NCI-H1048 (cell line): ENCODE measurements at places on chromosomes 5 and 9.

DNA sequence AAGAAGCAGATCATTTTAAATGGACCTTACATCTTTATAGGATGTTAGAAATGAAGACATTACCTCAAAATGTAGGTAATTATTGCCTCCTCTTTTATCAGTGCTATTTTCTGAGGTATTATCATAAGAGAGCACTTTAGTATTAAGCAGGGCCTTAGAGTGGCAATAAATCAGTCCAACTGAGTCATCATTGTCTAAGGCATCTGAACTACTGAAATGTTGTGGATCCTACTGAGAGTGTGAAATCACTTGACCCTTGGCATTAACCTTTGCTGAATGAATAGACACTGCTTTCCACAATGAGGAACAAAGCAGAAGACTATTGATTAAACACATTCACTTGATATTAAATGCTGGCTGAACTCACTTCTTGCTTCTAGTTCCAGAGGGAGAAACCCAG is 224.6 kb upstream of the ARRDC3 start:
- no peak for DNase-seq

GRCh38 chr5:80704221-80704620 is 49.4 kb upstream of the DHFR start:
- DNase-seq = no peak

DNA sequence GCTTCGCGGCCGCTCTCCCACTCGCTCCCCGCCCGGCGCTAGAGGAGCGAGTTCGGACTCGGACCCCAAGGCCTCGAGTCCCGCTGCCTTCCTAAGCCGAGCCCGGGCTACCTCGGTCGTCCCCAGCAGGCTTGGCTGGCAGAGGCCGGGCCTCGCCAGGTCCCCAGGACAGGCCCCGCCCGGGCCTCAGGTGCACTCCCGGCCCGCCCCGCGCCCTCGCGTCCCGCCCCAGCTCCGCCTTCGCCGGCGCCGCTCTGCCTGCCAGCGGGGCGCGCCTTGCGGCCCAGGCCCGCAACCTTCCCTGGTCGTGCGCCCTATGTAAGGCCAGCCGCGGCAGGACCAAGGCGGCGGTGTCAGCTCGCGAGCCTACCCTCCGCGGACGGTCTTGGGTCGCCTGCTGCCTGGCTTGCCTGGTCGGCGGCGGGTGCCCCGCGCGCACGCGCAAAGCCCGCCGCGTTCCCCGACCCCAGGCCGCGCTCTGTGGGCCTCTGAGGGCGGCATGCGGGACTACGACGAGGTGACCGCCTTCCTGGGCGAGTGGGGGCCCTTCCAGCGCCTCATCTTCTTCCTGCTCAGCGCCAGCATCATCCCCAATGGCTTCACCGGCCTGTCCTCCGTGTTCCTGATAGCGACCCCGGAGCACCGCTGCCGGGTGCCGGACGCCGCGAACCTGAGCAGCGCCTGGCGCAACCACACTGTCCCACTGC is at the start of gene SLC22A5:
TSS of gene SLC22A5 (plus strand) at position 237 of the 707 bp plus-strand sequence. CDS start at position 500, 263 bp downstream.
- peak; percentile 41 for DNase-seq

DNA sequence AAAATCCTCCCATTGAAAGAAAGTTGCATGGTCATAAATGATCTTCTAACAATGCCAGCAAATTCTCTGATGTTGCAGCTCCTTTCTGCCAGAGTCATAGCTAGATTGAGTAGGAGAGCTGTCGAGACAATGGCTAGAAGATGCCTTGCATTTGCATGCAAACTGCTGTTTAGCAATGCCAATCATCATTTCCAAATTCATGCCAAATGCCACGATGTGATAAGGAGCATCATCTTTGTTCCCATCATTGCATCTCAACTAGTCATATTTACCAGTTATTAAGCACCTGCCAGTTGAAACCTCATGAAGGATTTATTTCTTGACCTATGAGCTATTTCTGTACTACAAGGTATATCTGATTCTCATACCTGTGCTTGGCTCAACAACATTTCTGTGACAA is 246.4 kb upstream of the PIK3R1 start:
- no peak for DNase-seq

DNA sequence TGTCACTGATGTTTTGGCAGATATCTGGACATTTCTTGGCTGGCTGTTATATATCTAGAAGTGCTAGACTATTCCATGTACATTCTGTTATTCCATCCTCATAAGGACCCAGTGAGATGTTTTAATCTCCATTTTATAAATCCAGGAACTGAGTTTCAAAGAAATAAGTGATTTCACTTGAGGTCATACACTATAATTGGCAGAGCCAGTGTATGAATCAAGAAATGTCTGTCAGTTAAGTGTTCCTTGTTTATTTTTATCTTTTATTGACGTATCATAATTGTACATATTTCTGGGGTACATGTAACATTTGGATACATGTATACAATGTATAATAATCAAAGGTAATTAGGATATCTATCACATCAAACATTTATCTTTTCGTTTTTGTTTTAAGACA is 338.3 kb upstream of the KLF4 start:
- DNase-seq = no peak

DNA sequence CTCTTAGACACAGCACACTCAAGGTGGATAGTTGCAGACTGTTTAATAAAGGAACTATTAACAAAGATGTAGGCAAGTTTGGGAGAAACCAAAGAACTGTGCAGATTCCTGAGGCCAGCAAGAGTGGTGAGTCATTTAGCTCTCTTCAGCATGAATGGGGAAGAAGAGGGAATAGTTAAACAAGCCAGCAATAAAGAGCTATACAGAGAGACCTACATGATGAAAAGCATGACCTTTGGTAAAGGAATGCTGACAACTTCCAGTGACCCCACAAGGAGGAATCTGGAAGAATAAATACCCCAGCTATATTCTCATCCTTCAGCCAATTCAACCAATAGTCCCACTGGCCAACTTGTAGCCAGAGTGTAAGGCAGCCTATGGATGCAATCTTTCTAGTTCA is 706.0 kb upstream of the GRAMD2B start:
- no peak for DNase-seq

DNA sequence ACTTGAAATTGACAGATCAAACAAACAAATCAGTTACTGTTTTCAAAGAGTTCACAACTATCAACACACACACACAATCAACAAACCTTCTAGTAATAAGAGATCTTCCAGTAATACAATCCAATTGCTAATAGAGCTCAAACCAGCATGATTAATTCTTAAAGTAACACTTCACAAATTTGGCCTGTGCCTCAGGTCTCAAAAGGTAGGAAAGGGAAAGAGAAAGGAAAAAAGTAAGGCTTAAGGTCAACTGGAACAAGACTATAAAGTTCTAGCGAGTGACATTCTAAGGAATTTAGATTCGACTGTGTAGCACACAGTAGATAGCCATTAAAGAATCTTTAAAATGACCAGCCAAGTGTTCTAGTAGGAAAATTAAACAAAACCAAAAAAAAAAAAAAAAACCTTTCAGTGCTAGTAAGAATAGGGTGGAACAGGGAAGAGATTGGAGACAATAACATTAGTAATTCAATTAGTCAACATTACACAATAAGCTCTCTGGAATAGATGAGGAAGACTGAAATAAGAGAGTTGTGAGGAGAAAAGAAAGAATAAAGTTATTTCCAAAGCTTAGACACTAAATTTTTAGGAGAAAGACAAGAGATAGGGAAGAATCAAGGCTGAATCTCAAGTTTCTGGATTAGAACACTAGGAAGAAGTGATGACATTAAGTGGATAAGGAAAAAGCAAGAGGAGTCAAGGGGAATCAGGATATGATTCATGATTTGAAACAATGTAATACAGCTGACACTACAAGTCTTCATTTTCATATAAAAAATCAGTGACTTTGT is 86.1 kb downstream of the FBXL17 start:
- no peak for DNase-seq

DNA sequence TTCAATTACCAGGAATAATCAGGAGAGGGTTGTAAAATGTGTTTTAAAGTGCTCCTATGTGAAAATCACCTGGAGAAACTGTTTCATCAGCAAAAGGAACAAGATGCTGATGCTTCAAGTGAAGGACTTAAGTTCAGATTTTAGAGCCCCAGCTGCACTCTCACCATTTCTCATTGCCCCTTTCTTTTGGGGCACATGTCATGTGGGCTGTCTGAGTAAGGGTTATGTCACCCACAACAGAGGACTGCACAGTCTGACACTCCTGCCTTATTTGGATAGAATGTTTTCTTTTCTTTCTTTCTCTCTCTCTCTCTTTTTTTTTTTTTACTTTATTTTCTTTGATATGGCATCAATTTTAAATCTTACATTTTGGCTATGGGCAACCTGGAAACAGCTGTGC is 204.1 kb upstream of the EFNA5 start:
- DNase-seq = no peak

GRCh38 chr5:17730421-17730820 is 96.2 kb downstream of the TAF11L14 start:
- DNase-seq = no peak

DNA sequence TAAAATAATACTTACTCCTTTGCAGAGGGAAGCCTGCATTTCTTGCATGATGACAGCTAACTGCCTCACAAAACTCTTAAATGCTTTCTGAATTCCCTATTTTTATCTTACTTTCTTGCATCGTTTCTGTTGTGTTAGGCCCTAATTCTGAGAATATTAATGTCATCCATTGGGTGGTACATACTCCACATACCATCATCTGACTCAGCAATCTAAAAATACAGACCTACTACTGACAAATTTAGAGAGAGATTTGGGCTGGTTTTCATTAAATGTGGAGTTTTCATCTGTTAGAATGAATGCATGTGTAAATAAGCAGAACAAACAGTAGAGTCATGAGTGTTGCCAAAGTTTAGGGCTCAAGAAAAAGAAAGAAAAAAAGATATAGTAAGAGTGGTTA is 26.5 kb upstream of the KCNN2 start:
- no peak for DNase-seq

GRCh38 chr9:132909311-132909710 is 30.6 kb downstream of the SPACA9 start:
- no peak for DNase-seq

DNA sequence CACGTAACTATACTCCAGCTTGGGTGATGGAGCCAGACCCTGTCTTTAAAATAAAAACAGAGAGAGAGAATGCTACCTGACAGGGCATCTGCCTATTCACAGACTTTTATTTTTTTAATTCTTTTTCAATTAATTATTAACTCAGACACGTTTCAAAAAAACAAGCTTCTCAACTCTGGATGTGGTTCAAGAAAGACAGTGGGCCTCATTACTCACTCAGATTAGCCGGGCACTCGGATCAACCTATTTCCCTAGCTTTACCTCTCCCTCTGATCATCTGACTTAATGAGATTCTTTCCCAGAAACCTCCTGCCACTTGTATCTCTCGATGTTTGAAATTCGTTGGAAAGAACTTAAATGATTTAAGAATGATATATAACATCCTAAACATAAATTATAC is 134.1 kb downstream of the TRPM6 start:
- no peak for DNase-seq

DNA sequence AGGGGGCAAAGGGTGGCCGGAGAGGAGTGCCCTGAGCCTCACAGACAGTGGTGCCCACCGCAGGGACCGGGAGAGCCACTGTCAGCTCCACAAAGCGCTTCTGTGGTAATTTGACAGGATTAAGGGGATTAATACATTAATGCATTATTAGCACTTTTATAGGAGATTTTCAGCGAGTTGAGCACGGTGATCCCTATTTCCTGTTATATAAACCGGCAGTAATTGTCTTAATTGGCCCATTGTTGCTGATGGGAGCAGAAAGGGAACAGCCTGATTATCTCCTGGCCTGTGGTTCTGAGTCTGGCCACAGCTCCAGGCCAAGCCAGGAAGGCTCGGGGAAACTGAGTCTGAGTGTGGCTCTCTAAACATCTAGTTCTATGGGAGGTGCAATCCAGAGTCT is 423.6 kb downstream of the CDK5RAP2 start:
- DNase-seq = no peak

GRCh38 chr5:78766412-78766762 is 117.8 kb upstream of the LHFPL2 start:
- DNase-seq = no peak

- DNase-seq = no peak
Measured at GRCh38 chr5:123987956-123988355, 476.0 kb downstream of the CSNK1G3 start.

DNA sequence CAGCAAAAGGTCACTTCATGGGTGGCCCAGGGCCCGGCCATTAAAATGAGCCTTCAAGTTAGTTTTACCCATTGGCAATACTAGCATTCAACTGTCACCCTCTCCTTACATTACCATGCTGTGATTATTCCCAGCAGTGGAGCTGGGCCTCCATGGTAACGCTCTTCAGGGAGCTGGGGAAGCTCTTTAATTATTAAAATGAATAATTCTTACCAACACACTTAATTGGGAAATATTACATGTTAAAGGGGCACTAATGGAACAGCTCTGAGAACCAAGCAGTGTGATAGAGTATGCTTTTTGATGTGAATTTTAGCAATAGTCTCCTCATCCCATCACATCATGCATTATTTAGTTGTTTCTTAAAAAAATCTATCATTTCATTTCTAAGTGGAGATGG is 187.2 kb downstream of the CEMIP2 start:
- DNase-seq = no peak

DNA sequence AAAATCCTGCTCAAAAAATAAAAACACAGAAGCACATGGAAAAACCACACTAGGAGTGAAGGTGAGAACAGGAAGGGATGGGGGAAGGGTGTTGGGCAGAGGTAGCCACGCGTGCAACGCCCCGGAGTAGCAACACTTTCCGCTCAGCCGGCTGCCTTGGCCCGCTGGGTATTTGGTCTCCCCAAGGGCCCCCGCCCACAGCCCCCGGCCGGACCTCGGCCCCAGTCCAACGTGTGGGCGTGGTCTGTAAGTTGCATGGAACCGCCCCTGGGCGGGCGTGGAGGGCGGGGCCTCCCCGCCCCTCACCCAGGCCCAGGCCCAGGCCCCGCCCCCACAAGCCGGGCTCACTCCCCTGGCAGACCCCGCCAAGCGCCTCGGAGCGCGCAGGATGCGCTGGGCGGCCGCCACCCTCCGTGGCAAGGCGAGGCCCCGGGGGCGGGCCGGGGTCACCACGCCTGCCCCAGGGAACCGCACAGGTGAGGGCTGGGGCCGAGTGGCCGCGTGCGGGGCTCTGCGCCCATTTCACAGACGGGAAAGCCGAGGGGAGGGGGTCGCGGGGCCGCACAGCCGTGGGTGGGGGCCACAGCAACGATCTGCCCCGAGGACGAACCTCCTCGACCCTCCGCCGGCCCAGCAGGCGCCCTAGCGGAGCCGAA is at the start of gene SUSD3:
TSS of gene SUSD3 (plus strand) at position 347 of the 656 bp plus-strand sequence. CDS start at position 389, 42 bp downstream.
- DNase-seq = no peak

DNA sequence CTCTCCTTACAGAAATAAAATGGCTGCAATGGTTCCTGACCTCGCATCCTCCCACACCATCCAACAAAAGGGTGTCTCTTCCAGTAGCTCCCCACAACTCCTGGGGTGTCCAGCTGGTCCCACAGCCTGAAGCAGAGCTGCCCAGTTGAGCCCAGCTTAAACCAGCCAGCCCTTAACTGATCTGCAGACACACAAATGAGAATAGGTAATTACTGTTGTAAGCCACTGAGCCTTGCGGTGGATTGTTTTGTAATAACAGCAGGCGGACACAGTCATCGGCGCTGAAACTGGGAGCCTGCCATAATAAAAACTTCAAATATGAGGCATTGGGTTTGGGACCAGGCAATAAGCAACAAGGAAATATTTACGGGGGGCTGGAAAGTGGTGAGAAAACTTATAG is 10.4 kb upstream of the ZBTB43 start:
- no peak for DNase-seq

- no peak for DNase-seq
Measured at GRCh38 chr9:98619788-98620187, 88.9 kb downstream of the GABBR2 start.

- no peak for DNase-seq
Measured at GRCh38 chr9:135126451-135127187, 39.2 kb downstream of the OLFM1 start.
